ENCODE measurements at places on chromosomes 4 and X. TPM values are rescaled to one million over a fixed set of nuclear protein-coding genes. Genes with fewer than 3 reads are reported as not detected.

The FAT4 gene
- 0.03 TPM for total RNA-seq

The TRAM1L1 gene
- total RNA-seq: not detected

The ARHGAP10 gene
- total RNA-seq: 23.4 TPM

The FOXR2 gene
- total RNA-seq: not detected

The NUDT6 gene
- total RNA-seq: 7.7 TPM

The POLN gene
- 0.95 TPM for total RNA-seq

The FRAS1 gene
- total RNA-seq: 0.66 TPM

The HERC5 gene
- 22.5 TPM for total RNA-seq

The HAND2 gene
- not detected for total RNA-seq

The MAGEA4 gene
- total RNA-seq: not detected

The PHKA1 gene
- 0.15 TPM for total RNA-seq

The TXK gene
- total RNA-seq: 1.3 TPM

The PLP2 gene
- 102 TPM for total RNA-seq

The PTPN13 gene
- 58.9 TPM for total RNA-seq

The FAT1 gene
- 0.69 TPM for total RNA-seq

The DCAF8L2 gene
- total RNA-seq: not detected
